Right lung (tissue), 10 donors: ENCODE measurements at places on chromosomes 16 and 17. TPM values are rescaled to one million over a fixed set of nuclear protein-coding genes. Genes with fewer than 3 reads are reported as not detected.

- DNase-seq: peak; percentile 67
These were observed 12.6 kb downstream of the THRA start for GRCh38 chr17:40075201-40075941.

DNA sequence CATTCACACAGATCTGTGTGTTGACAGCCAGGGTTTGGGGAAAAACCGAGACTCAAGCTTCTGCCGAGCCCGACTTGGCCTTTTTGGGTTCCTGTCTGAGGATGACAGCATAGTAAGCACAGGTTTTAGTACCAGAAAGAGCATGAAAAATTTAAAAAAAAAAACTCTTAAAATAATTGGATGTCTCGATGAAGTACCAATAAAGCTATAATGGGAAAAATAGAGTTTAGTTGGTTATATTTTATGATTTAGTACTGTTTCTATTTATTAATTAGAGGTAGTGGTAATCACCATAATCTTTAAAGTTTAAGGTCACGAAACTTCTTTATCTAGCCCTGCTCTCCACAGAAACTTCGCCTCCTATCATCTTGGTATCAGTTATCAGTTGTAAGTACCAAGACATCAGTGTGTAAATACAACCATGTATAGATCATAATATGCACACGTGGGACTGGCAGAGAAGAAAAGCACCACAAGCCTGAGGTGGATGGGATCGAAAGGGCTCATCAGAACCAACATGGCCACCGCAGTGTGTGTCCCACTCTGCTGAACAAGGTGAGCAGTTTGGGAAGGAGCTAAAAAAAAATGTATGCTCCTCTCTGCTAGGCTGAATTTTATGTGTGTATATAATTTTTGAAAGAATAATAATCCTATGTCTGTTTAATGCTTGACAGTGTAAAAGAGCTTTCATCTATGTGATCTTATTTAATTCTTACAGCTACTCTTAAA is 14.4 kb upstream of the EEF2K start:
- no peak for DNase-seq

GRCh38 chr16:67676516-67676915 is 9.9 kb downstream of the C16orf86 start:
- DNase-seq: no peak

DNA sequence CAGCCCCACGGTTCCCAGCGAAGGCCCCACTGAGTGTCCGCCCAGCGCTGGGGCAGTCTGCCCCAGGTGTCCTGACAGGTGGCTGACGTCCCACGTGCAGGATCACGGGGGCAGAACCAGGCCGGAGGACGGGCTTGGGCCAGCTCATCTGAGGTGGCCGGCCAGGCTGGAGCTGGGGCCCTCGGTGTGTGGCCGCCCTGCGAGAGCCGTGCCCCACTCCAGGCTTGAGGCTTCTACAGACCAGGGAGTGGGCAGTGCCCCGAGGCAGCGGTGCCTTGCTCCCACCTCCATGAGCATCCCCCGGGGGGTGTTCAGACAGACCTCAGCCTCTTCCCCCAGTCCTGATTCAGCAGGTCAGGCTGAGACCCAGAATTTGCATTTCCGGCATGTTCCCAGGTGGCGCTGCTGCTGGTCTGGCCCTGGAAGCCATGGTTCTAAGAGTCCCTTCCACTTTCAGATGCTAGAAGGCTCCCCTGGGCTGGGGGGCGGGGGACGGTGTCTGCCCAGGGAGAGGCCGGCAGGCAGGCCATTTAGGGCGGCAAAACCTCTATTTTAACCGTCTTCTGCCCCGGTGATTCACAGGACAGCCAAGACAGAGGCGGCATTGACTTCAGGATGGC is 35.4 kb upstream of the PABPN1L start:
- DNase-seq: no peak

GRCh38 chr17:11300738-11301137 is 59.7 kb downstream of the SHISA6 start:
- no peak for DNase-seq

GRCh38 chr17:63405741-63406261 is 40.3 kb downstream of the CYB561 start:
- DNase-seq: peak; percentile 35

GRCh38 chr17:17849845-17850373 is 13.1 kb upstream of the SREBF1 start:
- no peak for DNase-seq

GRCh38 chr16:57239107-57239506 is 6.0 kb upstream of the ARL2BP start:
- no peak for DNase-seq

DNA sequence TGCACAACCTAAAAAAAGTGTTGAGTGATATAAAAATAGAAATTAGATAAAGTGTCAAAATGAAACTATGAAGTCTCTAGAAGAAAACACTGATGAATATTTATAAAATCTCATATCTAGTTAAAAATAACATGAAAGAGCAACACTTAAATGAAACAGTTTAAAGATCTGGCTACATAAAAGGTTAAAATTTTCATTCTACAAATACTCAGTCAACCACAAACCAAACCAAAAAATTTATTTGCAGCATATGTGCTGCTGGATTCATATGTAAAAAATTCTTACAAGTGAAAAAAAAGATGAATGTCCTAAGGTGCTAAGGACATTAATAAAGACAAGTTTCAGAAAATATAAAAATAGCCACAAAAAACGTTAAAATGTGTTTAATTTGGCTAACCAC is 22.6 kb upstream of the CDYL2 start:
- no peak for DNase-seq

GRCh38 chr16:14358697-14359305 is 271.3 kb downstream of the PARN start:
- DNase-seq: no peak

- DNase-seq: no peak
These were observed 4.4 kb downstream of the SERPINF2 start for GRCh38 chr17:1746975-1747543.

DNA sequence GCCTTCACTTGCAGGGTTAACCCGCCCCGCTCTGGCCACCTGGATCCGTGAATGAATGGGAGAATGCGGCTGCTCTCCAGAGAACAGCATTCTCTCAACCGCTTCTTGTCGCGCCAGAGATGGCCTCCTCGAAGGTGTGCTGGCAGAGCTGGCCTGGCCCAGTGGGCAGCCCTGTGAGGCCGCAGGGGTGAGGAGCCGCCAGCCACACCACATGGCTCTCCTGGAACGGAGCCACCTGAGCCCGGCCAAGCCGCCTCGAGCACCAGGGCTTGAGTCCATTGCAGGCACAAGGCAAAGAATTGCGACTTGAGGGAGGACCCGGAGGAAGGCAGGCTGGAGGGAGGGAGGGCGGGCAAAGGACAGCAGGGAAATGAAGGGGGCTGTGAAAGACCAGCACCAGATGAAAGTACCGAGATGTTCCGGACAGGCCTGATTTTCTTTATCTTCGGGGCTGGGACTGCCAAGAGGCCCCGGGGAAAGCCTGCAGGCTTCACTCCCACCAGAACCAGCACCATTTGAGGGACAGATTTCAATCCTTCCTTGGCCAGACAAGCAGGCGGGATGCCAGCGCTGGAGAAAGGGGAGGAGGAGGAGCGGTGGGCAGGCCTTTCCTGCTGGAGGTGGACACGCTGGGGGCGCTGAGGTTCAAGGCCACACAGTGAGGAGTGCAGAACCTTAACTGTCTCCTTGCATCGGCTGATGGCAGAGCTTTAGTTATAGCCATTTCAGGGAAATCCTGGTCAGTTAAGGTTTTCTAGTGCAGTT is 69.4 kb downstream of the MRC2 start:
- no peak for DNase-seq

DNA sequence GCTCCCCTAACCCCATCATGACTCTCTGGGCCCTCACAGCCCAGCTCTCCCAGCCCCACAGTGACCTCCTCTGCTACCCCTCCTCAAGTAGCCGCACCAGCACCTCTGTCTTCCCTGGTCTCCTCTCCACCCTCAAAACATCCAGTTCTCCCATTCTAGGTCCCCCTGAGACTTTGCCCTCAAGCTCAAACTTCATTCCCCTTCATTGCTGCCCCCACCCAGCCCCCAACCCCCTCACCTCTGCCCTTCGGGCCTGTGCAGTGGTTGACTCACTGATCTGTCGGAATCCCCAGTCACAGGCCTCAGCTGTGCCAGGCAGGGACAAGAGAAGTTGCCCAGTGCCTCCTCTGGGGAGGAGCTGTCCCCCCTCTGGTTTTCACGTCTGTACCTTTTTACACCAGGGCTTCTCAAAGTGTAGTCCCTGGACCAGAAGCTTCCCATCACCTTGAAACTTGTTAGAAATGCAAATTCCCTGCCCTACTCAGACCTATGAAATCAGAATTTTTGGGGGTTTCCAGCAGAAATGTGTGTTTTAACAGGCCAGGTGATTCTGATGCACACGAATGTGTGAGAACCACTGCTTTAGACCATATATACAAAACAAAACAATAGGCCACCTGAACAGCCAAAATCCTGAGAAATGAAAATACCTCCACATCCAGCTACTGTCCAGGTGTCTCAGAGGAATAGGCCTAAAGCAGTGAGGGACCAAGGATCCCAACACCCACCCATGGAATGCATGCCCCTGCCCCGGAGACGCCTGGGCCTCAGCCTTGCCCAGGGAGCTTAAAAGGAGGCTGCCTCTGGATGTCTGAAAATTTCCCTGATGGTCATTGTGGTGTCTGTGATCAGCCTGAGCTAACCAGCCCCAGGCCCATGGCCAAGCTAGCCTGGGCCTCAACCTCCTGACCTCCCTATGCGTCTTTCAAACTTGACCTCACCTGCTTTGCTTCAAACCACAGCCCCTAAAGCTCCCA is 853 bp upstream of the DOK4 start:
- no peak for DNase-seq

GRCh38 chr17:57350266-57350665 is 93.9 kb downstream of the MSI2 start:
- peak; percentile 80 for DNase-seq

GRCh38 chr16:66520406-66521170 is 29.3 kb downstream of the TK2 start:
- no peak for DNase-seq

GRCh38 chr17:65627891-65628643 is 66.6 kb upstream of the AXIN2 start:
- peak; percentile 18 for DNase-seq

DNA sequence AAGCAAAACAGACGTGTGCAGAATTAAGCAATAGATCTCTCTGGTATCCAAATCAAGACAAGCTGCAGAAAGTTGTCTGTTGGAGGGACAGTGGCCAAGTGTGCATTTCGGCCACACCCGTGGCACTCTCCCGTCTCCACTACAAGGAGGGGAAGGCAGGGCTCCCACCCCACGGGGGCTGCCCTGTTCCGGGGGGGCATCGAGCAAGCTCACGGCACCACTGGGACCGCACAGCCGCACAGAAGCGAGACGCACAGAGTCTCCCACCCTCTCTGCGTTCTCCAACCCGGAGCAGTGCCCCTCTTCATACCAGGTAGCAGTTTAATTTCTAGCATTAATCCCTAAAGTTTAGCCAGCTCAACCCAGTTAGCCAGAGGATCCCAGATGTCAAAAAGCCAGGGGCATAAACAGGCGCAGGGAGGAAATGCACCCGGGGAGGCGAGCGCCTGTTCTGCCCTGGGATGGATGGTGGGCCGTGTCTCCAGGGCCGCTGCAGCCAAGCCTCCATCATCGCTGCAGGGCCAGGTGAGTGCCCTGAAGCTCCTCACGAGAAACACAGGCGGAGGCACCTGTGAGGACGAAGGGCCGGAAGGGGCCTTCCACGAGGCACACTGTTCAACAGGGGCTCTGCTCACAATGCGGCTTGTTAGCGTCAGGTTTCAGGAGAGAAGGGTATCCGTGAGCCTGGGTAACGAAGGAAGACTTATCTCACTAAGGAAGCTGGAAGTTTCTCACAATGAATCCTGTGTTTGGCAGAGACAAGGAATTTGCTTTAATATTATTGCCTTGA is 42.1 kb upstream of the METRNL start:
- no peak for DNase-seq

- DNase-seq: no peak
These were observed 33.0 kb downstream of the TEX2 start for GRCh38 chr17:64229815-64230728.

DNA sequence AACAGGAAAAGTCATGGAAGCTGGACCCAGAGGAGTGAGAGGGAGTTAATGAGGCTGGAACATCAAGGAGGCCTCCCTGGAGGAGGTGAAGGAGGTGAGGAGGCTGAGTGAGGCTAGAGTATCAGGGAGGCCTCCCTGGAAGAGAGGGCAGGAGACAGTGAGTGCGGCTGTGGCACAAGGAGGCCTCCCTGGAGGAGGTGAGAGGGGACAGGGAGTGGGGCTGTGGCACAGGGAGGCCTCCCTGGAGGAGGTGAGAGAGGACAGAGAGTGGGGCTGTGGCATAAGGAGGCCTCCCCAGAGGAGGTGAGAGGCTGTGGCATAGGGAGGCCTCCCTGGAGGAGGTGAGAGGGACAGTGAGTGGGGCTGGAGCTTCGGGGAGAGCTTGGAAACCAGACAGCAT is 5.5 kb downstream of the CAMKK1 start:
- no peak for DNase-seq

- DNase-seq: no peak
These were observed 71.5 kb downstream of the RAP1GAP2 start for GRCh38 chr17:2867441-2868424.

DNA sequence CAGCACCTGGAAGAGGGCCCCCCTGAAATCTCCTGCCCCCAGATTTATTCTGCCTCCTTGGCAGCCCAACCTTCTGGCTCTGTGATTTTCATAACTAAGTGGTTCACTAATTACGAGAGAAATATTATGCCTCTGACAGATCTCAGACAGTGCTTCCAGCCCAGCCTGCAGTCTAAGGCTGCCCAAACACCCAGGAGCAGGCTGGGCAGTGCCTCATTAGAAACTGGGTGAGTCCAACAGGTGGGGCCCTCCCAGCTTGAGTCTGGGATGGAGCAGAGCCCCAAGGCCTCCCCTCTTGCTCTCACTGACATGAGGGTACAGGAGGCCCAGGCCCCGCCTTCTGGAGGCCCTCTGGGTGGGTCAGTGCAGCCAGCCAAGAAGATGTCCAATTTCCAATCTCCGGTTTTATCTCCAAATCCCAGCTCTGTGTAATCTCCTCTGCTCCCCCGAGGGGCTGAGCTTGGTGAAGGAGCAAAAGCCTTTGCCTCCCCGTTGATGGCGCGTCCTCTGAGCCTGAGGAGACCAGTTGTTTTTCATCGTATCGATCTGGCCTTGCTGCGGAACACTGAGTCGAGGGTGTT is 20.1 kb upstream of the ABCC3 start:
- no peak for DNase-seq

The CXCL16 gene
- polyA plus RNA-seq: 18.4 TPM

The HS3ST3A1 gene
- polyA plus RNA-seq: 5.3 TPM

The NETO2 gene
- polyA plus RNA-seq: 51.4 TPM

The DNAI2 gene
- 3.5 TPM for polyA plus RNA-seq

The ZNF750 gene
- polyA plus RNA-seq: 0.73 TPM

The CACNG1 gene
- polyA plus RNA-seq: 11.2 TPM

The ALDH3A1 gene
- polyA plus RNA-seq: 0.39 TPM

The CRHR1 gene
- polyA plus RNA-seq: not detected

The CX3CL1 gene
- polyA plus RNA-seq: 12.3 TPM

The SLC47A1 gene
- polyA plus RNA-seq: 1.3 TPM

The USH1G gene
- not detected for polyA plus RNA-seq

The HBA2 gene
- polyA plus RNA-seq: 3,226 TPM

The ZNF276 gene
- 22.3 TPM for polyA plus RNA-seq

The UNKL gene
- 19.0 TPM for polyA plus RNA-seq

The TBX21 gene
- polyA plus RNA-seq: 0.64 TPM

The SAMD14 gene
- polyA plus RNA-seq: 16.7 TPM

The PYDC1 gene
- not detected for polyA plus RNA-seq

The CALB2 gene
- not detected for polyA plus RNA-seq

The VMO1 gene
- 0.16 TPM for polyA plus RNA-seq

The FBXL16 gene
- polyA plus RNA-seq: 0.75 TPM

The GNG13 gene
- not detected for polyA plus RNA-seq

The CEP20 gene
- 32.7 TPM for polyA plus RNA-seq

The CSHL1 gene
- not detected for polyA plus RNA-seq

The SNRNP25 gene
- polyA plus RNA-seq: 35.8 TPM

The CCDC47 gene
- polyA plus RNA-seq: 107 TPM
